Stimulated activated CD8-positive, alpha-beta memory T cell treated with anti-CD3 and anti-CD28 coated beads, Interleukin-4, amount 100 ng/mL, for 48 hours (primary cell): ENCODE measurements at places on chromosomes 4 and X.

- DNase-seq = no peak
Observed at GRCh38 chr4:108010167-108010566, 20.5 kb downstream of the HADH start.

- DNase-seq = no peak
Observed at GRCh38 chrX:51494409-51494808, 2.0 kb downstream of the NUDT11 start.

GRCh38 chrX:123454712-123455431 lies 270.8 kb downstream of the GRIA3 start:
- no peak for DNase-seq

GRCh38 chr4:67918428-67918827 lies 34.6 kb upstream of the TMPRSS11D start:
- no peak for DNase-seq

- DNase-seq = no peak
Observed at GRCh38 chr4:109592367-109592766, 32.3 kb downstream of the MCUB start.
